ENCODE measurements at places on chromosomes 5 and 9. TPM values are rescaled to one million over a fixed set of nuclear protein-coding genes. Genes with fewer than 3 reads are reported as not detected.

The C1QTNF3 gene
- 2.7 TPM for total RNA-seq

The CDH9 gene
- total RNA-seq: not detected

The OTULIN gene
- total RNA-seq: 60.2 TPM

The SLC34A1 gene
- 0.07 TPM for total RNA-seq

The SEMA4D gene
- 211 TPM for total RNA-seq

The IL5 gene
- total RNA-seq: not detected

The ECM2 gene
- total RNA-seq: not detected

The IL3 gene
- total RNA-seq: 9.7 TPM

The CCL21 gene
- total RNA-seq: not detected

The DHFR gene
- total RNA-seq: 81.0 TPM

The STPG3 gene
- not detected for total RNA-seq

Data from activated naive CD4-positive, alpha-beta T cell treated with anti-CD3 and anti-CD28 coated beads, Interleukin-2, amount 50 U/mL, for 72 hours (primary cell).